Progenitor cell of endocrine pancreas (in vitro differentiated cells): ENCODE measurements at places on chromosomes 11 and 22.

DNA sequence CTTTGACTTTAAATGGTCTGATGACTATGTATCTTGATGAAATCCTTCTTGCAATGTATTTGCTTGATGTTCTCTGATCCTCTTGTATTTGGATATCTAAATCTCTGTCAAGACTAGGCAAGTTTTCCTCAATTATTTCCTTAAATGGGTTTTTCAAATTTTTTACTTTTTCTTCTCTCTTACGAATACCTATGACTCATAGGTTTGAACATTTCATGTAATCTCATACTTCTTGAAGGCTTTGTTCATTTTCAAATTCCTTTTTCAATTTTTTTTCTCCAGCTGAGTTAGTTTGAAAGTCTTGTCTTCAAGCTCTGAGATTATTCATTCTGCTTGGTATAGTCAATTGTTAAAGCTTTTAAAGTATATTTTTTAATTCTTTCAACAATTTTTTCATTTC lies 13.1 kb downstream of the OR10W1 start:
- no peak overlapping the region for H3K4me3 ChIP-seq
- no peak for DNase-seq
- no peaks in the 10 kb centered on the region for H3K36me3 ChIP-seq
- H3K27ac ChIP-seq = no peak overlapping the region
- H3K4me1 ChIP-seq = no peaks in the 10 kb centered on the region

DNA sequence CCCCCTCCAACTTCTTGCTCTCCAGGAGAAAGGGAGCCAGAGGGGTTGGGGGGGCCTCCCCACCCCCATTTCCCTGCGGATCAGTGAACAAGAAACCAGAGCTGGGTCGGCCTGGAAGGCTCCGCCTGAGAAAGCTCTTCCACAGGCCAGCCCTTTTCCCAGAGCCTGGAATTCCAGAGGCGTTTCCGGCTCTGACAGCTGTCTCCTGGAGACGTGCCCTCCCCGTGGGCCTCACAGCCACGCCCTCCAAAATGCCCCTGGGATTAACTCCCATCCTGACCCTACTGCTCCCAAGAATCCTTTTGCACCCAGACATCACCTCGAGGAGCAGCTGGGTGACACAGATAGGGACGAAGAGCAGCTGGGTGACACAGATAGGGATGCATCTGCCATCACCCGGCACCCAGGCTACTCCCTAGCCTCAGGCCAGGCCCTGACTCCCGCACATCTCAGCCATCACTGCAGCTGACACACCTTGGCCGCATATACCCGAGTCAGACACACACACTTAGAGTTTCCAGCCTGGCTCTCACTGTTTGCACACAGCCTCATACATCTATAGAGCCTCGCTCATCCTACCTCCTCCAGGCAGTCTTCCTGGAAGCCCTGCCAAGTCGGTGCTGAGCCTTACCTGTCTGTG lies 7.6 kb upstream of the CDC42EP1 start:
- peaks cover 38% of the 10 kb centered on the region for H3K4me1 ChIP-seq
- peak overlapping the region; percentile 79 for H3K27ac ChIP-seq
- no peaks in the 10 kb centered on the region for H3K36me3 ChIP-seq
- no peak for DNase-seq
- H3K4me3 ChIP-seq = no peak overlapping the region
- H3K27me3 ChIP-seq = no peaks in the 10 kb centered on the region

GRCh38 chr11:27612932-27613880 lies 87.0 kb downstream of the BDNF start:
- no peaks in the 10 kb centered on the region for H3K36me3 ChIP-seq
- peaks cover 7% of the 10 kb centered on the region for H3K27me3 ChIP-seq
- no peaks in the 10 kb centered on the region for H3K4me1 ChIP-seq
- no peak for DNase-seq
- no peak overlapping the region for H3K27ac ChIP-seq

DNA sequence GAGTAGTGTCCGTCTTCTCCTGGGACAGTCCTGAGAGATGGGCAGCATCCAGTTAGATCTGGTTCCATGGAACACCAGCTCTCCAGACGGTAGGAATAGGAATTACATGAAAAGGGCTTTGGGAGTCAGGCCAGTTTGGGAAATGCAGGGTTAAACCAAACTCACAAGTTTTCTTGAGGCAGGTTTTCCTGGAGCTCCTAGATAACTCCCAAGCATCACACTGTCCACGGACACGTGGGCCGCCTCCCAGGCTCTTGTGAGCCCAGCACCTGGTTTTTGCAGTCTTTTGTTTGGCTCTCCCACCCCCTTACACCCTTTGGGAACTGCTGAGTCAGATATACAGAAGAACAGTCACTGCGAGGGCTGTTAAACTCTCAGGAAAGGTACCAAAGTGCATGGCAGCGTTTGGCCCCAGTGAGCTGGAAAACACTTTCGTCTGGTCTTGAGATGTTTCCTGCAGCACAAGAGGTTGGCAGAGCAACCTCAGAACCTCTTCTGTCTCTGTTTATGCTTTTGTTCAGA lies 90.0 kb downstream of the BCR start:
- H3K27me3 ChIP-seq = no peaks in the 10 kb centered on the region
- H3K4me1 ChIP-seq = peaks cover 5% of the 10 kb centered on the region
- no peak overlapping the region for H3K27ac ChIP-seq
- H3K4me3 ChIP-seq = no peak overlapping the region
- H3K36me3 ChIP-seq = peaks cover 21% of the 10 kb centered on the region

- DNase-seq = no peak
- no peaks in the 10 kb centered on the region for H3K4me1 ChIP-seq
- no peaks in the 10 kb centered on the region for H3K36me3 ChIP-seq
- no peak overlapping the region for H3K4me3 ChIP-seq
- H3K27ac ChIP-seq = no peak overlapping the region
Observed at GRCh38 chr11:76617553-76618265, 52.8 kb downstream of the LRRC32 start.

- H3K36me3 ChIP-seq = no peaks in the 10 kb centered on the region
- H3K27ac ChIP-seq = no peak overlapping the region
- H3K4me3 ChIP-seq = no peak overlapping the region
- DNase-seq = no peak
Observed at GRCh38 chr11:69771466-69771865, 3.7 kb downstream of the FGF4 start.

DNA sequence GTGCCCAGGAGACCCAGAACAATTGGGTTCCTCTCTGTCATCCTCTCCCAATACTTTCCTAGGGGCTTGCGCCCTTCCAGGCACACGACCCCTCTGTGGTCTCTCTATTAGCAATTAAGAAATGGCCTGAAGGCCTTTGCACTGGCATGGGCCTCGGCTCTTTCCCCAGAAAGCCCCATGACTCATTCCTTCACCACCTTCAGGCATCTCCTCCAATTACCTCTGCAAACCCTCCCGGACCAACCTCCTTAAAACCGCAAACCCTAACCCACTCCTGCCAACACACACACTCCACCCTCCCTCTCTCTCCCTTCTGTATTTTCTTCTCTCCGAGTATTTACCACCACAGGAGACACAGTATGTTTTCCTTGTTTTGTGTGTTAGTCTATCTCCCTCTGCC lies 36.7 kb downstream of the LARGE1 start:
- no peaks in the 10 kb centered on the region for H3K36me3 ChIP-seq
- no peak for DNase-seq
- H3K4me1 ChIP-seq = peaks cover 19% of the 10 kb centered on the region

GRCh38 chr11:2825261-2825888 lies 60.2 kb downstream of the CDKN1C start:
- no peak overlapping the region for H3K27ac ChIP-seq
- no peak overlapping the region for H3K4me3 ChIP-seq
- DNase-seq = no peak
- H3K27me3 ChIP-seq = peaks cover 45% of the 10 kb centered on the region

- H3K4me3 ChIP-seq = peak overlapping the region; percentile 94
- H3K36me3 ChIP-seq = peaks cover 2% of the 10 kb centered on the region
- H3K27ac ChIP-seq = peak overlapping the region; percentile 96
- DNase-seq = no peak
- H3K27me3 ChIP-seq = no peaks in the 10 kb centered on the region
- H3K4me1 ChIP-seq = peaks cover 36% of the 10 kb centered on the region
Observed at GRCh38 chr11:9263840-9264315, 1.3 kb downstream of the DENND5A start.

DNA sequence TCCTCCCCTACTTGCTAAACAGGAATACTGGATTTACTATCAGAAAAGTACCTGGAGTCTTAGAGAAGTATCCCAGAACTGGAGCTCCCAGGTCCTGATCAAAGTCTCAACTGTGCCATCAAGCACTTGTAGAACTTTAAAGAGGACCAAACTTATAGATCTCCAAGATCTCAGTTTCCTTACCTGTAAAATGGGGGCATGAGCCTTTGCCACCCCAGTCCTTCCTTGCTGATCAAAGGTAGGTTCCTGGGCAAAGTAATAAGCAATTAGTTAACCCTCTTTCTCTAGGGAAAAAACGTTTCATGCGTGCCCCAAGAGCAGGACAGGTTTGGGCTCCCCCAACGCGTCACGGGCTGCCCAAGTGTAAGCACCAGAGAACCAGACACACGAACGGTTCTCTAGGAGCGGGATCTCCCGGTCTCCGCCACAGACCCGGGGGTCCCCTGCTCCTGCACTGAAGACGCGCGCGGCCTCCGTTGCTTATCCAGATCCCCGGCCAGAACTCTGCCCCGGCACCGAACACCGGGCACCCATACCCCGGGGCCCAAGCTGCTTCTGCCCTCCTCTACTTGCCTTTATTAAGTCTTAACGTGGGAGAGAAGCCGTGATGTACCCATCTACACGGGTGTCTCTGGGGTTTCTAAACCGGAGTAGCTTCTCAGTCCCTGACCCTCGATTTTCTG lies 505 bp downstream of the ZNF214 start:
- H3K27ac ChIP-seq = peak overlapping the region; percentile 96
- DNase-seq = peak; percentile 14
- H3K4me1 ChIP-seq = peaks cover 10% of the 10 kb centered on the region
- H3K27me3 ChIP-seq = peaks cover 8% of the 10 kb centered on the region
- H3K36me3 ChIP-seq = peaks cover 3% of the 10 kb centered on the region

DNA sequence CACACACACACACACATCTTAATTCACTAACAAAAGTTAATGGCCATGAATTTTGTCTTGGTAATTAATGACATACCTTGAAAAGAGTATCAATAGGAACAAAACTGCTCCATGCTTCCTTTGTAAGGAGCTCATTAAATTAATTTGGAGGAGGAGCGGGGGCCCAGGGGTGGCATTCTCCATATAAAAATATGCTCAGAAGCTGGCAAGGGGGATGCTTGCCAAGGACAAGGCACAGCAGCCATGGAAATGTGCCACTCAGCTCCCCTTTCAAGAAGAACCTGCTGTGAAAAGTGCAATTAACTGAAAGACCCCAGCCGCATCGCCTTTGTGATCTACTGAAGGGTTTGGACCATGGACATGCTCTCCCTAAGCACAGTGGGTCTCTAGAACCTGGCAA lies 385.9 kb upstream of the API5 start:
- H3K27me3 ChIP-seq = no peaks in the 10 kb centered on the region
- peaks cover 8% of the 10 kb centered on the region for H3K4me1 ChIP-seq
- no peak overlapping the region for H3K4me3 ChIP-seq
- DNase-seq = no peak
- no peak overlapping the region for H3K27ac ChIP-seq
